Activated T-helper 9 cell treated with anti-CD3 and anti-CD28 coated beads, Interleukin-2, amount 50 U/mL, for 16 hours (primary cell): ENCODE measurements at places on chromosomes 11 and 22.
A peak's percentile ranks its signal among the peaks of the same experiment; 100 is the strongest.

DNA sequence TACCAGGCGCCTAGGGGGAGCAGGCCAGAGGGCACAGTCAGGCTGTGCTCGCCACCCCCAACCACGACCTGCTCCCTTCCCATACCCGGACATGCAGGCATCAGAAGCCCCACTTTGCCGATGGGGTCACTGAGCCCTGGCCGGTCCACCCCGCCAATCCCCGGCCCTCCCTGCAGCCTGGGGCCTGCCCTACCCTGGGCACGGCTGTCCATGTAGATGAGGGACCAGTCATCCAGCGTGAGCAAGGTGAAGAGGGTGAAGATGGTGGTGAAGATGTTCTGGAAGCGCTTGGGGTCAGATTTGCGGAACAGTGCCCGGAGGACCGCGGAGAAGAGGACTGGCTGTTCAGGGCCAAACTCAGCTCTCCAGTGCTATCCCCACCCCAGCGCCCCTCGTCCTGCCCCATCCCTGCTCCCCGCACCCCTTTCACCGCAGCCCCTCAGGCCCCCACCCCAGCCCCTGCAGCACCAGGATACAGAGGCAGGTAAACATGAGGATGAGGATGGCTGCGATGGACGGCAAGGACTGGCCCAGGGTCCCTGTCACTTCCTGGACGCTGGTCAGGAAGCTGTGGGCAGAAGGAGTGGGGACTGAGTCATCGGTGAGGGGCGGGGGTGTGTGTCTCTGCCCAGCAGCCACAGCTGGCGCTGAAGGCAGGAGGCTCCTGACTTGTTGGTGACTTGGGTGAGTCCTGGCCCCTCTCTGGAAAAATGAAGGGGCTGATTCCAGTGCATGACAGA, 5.5 kb downstream of the CATSPER1 start:
- DNase-seq = no peak

DNA sequence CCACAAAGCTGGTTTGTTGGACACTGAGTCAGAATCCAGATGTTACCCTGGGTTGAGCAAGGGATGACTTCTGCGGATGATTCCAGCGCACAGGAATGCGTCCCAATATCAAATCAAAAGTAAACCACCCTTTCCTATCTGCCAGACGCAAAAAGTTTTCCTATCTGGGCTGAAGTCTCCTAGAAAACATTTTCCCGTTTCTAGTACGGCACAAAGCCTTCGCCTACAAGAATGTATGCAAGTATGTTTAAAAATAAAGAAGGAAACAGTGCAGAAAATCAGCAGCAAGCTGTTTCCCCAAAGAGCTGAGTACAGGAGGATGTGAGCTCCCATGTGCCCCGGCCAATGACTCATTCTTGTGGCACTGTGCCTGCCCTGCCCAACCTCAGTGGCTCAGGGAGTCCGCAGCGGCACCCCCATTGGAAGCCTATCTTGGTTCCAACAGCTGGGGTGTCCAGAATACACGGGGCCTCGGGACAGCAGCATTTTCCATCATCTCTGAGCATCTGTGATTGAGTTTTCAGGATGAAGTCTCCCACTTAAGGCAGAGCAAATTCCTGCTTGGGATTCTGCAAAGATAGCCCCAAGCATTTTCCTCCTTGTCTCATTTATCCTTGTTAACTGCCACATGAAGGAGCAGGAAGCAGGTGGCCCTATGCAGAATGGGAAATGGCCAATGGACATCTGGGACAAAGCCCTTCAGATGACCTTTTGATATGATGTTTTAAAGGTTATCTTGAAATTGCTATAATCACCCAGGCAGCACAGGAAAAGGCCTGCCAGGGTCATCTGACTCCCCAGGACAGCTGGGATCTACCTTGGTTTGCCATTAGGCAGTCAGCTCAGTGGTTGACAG, 17.5 kb downstream of the KCNJ5 start:
- no peak for DNase-seq

DNA sequence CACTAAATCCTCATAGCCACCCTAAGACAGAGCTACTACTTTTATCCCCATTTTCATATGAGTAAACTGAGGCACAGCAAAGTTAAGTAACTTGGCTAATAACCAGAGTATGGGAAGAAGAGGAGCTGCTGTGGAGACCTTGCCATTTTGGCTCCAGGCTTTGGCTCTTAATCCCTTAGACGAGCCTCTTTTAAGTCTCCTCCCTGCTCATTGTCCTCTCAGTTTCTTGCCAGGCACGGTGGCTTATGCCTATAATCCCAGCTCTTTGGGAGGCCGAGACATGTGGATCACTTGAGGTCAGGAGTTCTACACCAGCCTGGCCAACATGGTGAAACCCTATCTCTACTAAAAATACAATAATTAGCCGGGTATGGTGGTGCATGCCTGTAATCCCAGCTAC, 78.6 kb downstream of the PRR5L start:
- DNase-seq = no peak

DNA sequence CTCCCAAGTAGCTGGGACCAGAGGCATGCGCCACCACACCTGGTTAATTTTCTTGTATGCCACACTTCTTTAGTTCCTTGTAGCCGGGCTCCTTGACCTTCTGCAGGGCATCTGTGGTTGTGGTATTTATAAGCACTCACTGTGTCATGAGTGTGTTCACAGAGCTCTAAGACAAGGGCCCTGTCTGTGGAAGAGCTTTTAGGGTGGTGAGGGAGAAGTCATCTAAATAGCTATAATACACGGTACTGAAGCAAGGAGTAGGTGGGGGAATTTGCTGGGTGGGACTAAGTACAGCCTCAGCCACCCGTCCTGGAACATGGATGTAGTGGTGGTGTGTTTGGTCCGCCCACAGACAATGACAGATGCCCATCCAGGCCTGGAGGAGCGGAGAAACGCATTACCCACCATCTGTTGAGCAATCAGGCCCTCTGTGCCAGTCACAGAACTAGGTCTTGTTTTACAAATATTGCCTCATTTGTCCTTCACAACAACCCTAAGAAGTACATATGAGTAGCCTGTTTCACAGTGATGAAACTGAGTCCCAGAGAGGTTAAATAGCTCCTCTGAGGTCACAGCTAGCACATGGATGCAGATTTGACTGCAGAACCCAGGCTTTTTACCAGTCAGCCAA, 10.1 kb downstream of the ACO2 start:
- no peak for DNase-seq

GRCh38 chr11:67646535-67647336, 3.8 kb downstream of the ACY3 start:
- no peak for DNase-seq

- no peak for DNase-seq
Observed at GRCh38 chr11:75201771-75202170, 38.8 kb upstream of the TPBGL start.

DNA sequence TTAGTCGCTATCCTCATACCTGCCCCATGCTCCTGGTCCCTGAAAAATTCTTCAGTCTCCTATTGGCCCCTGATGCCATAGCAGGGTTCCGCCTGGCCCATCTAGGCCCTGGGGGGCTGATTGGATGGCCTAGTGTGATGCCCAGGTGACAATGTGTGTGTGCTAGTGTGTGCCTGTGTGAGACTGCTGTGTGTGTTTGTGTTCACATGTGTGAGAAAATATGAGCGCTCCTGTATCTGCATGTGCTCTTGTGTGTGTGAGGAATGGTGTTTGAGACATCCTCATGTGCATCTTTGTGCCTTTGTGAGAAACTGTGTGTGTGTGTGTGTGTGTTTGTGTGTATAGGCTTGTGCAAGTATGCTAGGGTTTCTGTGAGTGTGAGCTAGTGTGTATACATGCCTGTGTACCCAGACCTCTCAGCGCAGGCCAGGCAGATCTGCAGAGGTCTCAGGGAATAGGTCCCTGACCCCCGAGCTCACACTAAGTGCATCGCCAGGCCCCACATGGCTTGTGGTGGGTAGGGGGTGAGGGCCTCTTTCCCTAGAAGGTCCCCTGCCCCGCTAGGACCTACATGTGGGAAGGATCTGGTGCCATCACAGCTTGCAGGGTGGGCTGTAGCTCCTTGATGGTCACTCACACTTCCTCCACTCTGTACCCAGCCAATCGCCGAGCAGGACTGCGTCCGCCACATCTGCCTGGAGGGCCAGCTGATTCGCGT, 64.6 kb downstream of the OTOG start:
- no peak for DNase-seq

- no peak for DNase-seq
Observed at GRCh38 chr11:21546703-21547102, 646.2 kb upstream of the ANO5 start.

- no peak for DNase-seq
Observed at GRCh38 chr11:103993507-103993906, 42.9 kb upstream of the DDI1 start.

DNA sequence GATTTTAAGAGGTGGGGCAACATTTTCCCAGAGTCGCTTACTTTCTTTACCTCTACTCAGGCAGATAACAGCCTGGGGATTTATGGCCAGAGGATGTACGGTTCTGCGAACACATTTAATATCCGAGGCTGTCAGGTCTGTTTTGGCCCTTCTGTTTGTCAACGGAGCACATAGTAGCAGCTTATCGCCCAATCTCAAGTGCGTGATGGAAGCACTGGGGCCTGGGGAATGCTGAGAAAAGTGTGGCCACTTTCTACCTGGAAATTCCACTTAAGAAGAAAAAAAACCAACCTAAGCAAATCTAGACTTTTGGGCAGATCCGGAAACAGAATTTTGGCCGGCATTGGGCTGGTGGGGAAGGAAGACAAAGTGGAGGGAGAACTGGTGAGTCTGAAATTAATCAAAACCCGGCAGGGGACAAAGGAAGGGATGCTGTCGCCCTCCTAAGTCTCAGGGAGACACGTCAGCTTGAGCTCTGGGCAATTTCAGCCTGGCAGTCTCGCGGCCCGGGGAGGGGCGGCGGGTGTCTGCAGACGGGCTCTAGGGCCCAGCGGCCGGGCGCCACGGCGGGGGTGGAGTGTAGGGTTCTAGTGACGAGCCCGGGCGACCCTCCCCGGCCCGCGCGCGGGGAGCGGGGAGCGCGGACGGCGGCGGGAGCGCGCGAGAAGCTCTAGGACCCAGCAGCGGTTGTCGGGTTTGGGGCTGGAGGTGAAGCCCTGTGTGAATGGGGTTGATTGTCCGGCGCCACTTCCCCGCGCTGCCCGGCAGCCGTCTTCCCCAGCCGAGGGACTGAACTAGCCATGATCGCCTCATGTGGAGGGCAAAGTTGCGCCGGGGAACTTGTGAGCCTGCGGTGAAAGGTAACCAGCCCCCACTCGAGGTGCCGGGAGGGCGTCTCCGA, at the start of gene AMOTL1:
TSS of gene AMOTL1 (plus strand) at position 656 of the 901 bp plus-strand sequence. CDS start at position 812, 156 bp downstream.
- DNase-seq = no peak

- no peak for DNase-seq
Observed at GRCh38 chr11:116274521-116274920, 498.3 kb downstream of the BUD13 start.

DNA sequence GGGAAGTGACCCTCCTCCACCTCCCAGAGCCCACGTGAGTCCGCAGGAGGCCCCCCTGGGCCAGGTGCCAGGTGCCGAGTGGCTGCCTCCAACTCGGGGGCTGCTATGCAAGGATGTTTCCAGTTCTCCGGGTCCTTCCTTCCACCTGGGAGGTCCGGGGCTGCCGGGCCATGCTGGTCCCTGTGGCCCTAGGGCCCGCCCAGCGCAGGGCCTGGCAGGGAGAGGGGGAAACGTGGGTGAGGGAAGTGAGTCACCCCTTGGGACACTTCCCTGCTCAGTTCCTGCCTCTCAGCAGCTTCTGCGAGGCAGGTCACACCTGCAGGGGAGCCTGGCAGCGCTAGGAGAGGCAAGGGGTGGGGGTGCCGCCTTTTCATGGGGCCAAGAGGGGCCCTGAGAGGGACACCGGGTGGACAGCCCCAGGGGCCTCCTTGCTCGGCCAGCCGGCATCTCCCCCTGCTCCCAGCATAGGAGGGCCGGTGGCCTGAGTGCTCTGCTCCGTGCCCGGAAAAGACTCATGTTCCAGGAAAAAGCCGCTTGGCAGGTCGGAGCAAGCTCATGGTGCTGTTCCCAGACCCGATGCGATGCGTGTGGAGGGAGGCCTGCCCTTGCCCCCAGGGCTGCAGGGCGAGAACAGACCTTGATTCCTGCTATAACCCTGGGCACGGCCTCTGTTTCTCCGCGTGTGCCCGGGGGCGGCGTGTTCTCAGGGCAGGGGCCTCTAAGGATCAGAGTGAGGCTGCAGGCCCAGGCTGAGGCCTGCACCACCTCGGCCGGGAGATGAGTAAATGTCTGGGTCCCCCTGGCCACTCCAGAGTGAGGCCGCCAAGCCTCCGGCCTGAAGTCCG, 30.3 kb upstream of the WNT7B start:
- DNase-seq = no peak

DNA sequence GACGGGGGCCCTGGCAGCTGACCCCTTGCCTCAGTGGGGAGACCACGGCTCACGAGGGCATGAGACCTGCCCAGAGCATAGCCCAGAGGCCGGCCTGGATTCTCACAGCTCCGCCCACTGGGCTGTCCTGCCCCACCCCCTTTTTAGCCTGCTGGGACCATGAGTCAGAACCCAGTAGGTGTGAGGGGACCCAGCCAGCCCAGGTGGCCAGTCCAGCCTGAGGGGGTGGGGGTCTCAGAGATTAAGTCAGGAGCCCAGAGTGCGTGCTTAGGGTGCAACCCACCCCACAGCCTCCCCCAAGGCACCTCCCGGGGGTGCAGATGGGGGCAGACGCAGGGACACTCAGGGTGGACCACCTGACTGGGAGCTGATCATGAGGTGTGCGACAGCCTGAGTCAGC, 40.1 kb upstream of the PPARA start:
- no peak for DNase-seq

DNA sequence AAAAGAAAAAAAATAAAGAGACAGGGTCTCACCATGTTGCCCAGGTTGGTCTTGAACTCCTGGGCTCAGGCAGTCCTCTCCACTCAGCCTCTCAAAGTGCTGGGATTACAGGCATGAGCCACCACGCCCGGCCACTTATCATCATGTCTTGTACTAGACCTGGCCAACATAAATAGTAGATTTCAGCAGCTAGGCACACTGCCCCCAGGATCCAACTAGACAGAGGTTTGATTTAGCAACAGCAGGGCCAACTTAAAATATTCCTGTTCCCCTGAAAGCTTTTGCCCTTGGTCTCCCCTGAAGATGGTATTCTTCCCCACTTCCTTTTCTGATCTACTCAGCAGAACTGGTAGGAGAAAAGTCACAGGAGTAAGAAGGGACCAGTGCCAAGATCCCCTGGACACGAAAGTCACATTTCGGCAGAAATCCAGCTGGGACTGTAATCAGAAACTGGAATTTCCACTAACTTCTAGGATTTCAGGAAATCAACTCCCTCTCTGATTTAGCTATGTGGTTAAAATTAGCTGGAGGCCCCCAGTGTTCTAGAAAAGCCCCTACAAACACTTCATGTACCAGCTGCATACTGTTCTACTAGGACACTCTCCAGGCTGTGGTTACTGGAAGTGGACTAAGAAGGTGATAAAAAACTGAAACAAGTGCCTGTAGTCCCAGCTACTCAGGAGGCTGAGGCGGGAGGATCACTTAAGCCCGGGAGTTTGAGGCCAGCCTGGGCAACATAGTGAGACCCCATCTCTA, 8.9 kb upstream of the PPP2R1B start:
- no peak for DNase-seq

- no peak for DNase-seq
Observed at GRCh38 chr11:100629671-100630070, 57.4 kb upstream of the ARHGAP42 start.

DNA sequence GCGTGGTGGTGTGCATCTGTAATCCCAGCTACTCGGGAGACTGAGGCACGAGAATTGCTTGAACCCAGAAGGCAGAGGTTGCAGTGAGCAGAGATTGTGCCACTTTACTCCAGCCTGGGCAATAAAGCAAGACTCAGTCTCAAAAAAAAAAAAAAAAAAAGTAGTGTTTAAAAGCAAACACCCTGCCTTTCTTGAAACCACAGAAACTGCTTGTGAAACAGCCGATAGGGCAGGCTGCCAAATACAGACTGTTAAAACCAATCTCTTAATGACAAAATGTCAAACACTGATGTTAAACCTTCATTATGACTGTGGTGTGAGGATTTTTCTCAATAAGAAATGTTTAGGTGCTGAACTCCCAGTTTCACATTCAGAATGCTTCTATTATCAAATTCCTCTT, 27.3 kb downstream of the MARK2 start:
- peak; percentile 55 for DNase-seq
